ENCODE measurements at places on chromosomes 13 and 19.
A peak's percentile ranks its signal among the peaks of the same experiment; 100 is the strongest.

DNA sequence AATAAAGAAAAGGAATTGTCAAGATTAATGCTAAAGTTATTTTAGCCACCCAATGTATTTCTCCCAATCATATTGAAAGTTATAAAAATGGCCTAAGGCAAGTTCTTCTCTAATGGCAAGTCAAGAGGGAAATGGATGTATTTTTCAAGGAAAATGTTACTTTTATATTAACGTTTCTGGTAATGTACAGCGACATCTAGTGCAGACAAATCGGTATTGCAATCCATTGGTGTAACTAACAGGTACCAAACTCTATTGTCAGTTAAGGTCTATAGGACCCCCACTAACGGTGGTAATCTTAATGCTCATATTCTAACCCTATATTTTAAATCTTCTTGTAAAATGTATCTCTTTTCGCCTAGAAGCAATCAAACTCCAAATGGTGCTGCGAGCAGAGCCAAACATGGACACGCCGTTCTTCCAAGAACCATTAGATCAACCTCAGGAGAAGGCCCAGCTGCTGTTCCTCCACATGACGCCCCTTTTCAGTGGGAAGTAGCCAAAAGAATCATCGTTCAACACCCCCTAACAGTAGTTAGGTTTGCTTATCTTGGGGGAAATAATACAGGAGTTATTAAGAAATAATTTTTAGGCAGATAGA, 98.5 kb upstream of the PABPC3 start:
- no peak for DNase-seq

DNA sequence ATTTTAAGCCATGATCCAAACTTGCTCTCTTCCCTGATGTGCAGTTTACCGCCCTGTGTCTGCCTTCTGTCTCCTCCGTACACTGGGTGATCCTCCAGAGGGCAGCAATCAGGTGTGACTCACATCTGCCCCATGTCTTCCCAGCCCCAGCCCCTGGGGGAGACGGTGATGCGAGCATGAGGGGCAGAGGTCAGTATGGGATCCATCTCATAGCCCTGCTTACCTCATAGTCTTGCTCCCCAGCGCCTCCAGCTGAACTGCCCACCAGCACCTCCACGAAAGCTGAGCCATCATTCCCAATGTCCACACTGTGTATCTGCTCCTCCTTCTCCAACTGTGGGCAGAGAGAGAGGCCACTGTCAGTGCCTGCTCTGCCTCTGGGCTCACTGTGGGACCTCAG, 14.6 kb downstream of the XRCC1 start:
- no peak for DNase-seq

DNA sequence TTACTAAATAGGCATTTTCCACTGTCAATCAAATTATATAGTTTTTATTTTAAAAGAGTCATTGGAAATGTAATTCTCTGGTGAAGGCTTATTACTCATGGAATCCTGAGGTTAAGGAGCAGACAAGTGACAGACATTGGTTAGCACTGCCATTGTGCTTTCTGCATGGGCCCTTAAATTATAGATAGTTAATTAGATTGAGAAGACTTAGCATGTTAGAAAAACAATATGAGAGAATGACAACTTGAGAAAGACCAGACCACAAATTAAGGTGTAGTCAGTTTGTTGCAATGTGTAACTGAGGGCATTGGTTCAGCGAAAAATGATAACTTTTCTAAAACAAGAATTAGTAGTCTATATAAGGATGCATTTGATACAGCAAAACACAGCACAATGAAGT, 195.5 kb downstream of the SLITRK6 start:
- DNase-seq = no peak

DNA sequence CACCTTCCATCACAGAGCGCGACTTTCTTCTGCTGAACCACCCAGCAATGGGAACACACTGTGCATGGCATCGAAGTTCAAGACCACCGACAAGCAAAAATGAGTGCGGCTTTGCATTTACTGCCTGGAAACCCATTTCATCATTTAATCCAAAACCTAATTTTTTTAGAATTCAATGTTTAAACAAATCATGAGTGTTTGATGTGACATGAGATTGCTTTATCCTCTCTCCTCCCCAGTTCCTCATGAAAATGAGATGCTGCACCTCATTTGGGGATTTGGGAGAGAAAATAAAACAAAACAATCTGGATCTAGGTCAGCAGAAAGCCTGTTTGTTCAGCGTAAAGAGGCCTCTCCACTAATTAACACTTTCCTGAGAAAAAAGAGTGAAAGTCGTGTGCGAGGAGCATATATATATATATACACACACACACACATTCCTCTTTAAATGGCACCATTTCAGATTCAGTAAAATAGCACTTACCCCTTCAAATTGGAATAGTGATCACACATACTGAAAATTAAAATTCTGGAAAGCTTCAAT, 126.2 kb downstream of the DCT start:
- DNase-seq = no peak

GRCh38 chr13:90447734-90448101, 899.8 kb upstream of the MIR17HG start:
- no peak for DNase-seq

DNA sequence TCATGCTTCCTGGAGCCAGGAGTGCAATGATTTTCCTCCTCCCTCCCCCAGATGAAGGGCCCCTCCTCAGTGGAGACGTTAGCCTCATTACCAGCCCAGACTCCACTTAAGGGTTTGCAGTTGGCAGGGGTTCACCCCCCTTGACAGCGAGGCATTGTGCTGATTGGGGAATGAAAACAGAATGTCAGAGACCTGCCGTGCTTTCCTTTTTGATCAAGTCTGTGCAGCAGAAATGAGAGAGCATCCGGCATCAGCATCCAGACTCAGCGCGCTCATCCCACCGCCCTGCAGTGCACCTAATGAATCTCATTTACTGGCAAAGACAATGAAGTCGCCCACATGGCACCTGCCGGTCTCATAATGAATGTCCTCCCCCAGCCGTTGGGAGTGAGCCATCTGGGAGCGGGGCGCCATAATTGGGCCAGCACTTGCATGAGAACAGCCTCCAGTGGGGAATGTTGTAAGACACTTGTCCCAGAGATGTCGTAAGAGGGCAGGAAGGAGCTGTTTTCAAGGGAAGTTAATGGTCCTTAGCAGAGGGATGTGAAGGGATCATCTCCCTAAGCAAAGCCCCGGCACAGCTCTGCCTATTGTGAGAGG, 98.3 kb upstream of the UQCRFS1 start:
- peak; percentile 8 for DNase-seq

DNA sequence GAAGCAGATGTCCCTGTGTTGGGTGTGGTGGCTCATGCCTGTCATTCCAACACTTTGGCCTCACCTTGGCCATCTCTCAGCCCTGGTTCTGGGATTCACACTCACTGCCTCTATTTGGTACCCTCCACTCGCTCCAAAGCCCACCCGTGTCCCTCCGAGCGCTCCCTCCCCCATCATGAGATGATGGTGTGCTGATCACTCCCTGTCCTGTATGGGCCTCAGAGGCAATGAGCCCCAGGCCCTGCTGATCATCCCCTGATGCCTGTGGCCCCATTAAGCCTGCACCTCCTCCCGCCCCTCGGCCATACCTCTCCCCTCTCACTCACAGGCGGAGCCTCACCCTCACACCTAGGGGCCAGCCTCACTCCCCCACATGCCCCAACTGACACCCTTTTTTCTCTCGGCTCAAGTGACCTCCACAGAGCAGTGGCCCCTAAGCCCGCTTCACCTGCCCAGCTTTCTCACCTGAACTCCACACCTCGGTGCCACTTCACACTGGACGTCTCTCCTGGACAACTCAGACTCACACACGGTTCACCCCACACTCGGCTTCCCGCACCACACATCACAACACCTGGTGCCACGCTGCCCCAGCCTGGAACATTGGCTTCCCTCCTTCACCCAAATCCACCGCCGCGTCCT, 114.5 kb downstream of the STK24 start:
- DNase-seq = no peak

- no peak for DNase-seq
Measured at GRCh38 chr19:15631817-15632216, 8.9 kb upstream of the CYP4F3 start.

GRCh38 chr19:45920458-45920857, 5.9 kb upstream of the NANOS2 start:
- no peak for DNase-seq

GRCh38 chr13:33174931-33175330, 110.6 kb downstream of the STARD13 start:
- DNase-seq = no peak

DNA sequence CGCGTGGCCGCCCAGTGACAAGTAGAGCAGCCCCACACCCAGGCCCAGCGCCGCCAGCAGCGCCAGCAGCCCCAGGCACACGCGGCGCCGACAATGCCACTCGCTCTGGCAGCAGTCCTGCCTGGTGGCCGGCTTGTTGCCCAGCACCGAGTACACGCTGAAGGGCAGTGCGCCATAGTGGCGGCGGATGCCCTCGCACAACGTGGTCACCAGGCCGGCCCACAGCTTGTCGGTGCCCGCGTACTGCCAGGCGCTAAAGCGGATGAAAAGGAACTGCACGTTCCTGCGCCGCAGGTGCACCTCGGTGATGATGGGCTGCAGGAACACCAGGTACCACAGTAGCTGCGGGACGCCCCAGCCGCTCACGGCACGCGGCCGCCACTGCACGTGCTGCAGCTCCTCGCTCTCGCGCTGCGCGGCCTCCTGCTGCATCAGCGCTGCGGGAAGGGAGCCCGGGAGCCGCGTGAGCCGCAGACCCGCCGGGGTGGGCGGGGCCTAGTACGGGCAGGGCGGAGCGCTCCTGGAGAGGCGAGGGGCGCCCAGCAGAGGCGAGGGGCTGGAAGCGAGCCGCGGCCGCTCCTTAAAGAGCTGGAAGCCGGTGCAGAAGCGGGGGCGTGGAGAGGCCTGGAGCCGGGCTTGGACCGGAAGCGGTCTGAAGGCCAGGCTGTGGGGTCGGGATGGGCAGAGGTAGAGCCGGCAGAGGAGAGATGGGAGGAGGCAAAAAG, 7.3 kb downstream of the NKPD1 start:
- DNase-seq = no peak

- no peak for DNase-seq
Measured at GRCh38 chr19:50387868-50388245, 3.7 kb downstream of the POLD1 start.

GRCh38 chr19:49930483-49931011, 1.2 kb upstream of the NUP62 start:
- no peak for DNase-seq

DNA sequence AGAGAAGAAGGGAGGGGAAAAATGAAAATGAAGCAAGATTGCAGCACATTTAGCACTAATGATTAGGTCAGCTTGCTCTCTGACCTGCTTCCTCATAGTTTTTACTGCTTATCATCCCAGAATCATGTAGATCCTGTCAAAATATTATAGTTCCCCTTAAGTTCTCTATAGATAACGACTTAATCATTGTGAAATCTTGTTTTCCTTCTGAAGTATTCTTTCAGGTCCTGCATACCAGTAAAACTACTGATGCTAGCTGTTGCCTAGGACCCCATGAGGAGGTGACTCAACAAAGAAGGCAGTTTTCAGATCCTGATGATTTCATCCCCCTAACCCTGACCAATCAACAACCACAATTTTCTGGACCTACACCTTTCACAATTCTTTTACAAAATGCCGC, 1131.7 kb downstream of the SLITRK5 start:
- DNase-seq = no peak

GRCh38 chr13:91544723-91545122, 146.3 kb downstream of the GPC5 start:
- no peak for DNase-seq

DNA sequence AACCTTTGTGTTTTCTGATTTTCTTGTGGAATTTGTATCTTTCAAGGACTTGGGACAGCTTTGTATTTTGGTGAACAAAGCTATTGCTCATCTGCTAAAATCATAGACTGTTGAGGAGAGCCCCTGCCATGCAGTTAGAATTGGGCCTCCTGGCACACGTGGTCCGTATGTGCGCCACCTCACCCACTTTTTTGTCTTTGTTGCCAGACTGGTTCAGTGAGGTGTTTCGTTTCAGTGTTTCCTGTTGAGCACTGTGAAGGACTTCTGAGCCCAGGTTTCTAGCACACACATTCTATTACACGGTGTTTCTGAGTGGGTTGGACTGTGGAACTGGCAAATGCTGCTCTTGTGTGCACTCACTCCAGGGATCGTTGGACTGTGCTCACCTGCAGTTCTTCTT, 37.6 kb upstream of the RNF113B start:
- no peak for DNase-seq

Measured in hypothalamus (tissue), 51 donors.